ENCODE measurements at places on chromosomes 7 and 10.

- DNase-seq: no peak
These were observed 85.7 kb downstream of the ANLN start for GRCh38 chr7:36475381-36475780.

- no peak for DNase-seq
These were observed 109.4 kb downstream of the ADAM12 start for GRCh38 chr10:126278851-126279250.

GRCh38 chr10:3433988-3434387 lies 261.4 kb upstream of the PITRM1 start:
- no peak for DNase-seq

DNA sequence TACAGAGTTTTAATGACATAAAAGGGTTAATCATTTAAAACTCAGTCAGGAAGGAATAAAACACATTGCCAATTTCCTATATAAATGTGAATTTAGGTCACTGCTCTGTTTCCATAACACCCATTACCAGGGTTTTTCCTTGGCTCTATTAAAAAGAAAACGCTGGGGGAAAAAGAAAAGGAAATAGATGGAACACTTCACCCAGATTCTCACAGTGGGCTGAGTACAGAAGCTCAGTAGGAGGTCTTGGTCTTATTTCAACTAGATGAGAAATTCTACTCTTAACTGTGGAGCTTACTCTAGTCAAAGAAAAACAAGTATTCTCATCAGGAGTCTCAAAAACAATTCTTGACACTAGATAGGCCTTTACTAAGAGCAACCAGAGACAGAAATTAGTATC lies 36.5 kb downstream of the GLUD1 start:
- no peak for DNase-seq

- no peak for DNase-seq
These were observed 10.4 kb downstream of the SYPL1 start for GRCh38 chr7:106101726-106102125.

GRCh38 chr7:33873518-33873917 lies 31.8 kb upstream of the BMPER start:
- no peak for DNase-seq

- no peak for DNase-seq
These were observed 33.8 kb downstream of the ACSL5 start for GRCh38 chr10:112407696-112408095.

GRCh38 chr10:88598055-88598454 lies 11.5 kb downstream of the LIPJ start:
- no peak for DNase-seq

DNA sequence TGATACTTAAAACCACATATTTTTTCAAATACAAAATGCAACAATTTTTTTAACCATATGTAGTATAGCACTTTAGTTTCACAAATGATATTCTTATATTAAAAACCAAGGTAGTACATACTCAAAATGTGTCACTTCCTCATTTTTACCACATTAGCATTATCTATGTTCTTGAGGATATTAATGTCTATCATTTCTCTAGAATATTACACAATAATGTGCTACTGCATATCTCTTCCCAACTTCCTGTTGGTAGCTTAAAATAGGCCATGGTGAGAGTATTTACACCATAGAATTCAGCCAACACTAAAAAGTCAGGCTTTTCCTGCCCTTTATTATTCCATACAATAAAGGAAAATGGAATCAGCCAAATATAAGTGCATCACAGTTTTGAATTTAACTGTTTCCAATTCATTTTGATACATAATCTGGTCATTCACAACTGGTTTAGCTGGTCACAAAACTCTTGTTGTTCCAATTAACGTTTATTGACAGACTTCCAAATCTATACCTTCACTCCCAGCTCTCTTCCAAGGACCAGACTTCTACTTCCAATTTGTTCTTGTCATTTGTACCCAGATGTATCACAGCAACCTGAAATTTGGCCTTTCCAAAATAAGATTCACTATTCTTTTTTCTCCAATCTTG lies 20.0 kb upstream of the LRRC17 start:
- DNase-seq: no peak

DNA sequence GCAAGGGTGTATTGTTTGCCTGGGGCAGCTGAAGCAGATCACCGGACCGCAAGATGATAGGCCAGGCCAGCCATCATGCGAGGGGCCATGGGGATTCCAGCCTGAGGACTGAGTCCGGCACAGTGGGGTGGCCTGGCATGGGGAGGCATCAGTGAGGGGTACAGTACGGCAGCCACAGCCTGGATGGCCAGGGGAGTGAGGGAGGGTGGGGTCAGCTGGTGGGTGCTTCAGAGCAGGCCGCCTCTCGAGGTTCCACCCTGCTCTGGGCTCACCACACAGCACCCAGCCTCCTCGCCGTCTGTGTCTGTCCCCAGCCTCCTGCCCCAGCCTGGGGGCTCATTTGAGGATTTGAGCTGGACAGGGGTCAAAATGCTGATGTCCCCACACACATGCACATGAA lies 508.5 kb upstream of the FOXK1 start:
- DNase-seq: no peak

DNA sequence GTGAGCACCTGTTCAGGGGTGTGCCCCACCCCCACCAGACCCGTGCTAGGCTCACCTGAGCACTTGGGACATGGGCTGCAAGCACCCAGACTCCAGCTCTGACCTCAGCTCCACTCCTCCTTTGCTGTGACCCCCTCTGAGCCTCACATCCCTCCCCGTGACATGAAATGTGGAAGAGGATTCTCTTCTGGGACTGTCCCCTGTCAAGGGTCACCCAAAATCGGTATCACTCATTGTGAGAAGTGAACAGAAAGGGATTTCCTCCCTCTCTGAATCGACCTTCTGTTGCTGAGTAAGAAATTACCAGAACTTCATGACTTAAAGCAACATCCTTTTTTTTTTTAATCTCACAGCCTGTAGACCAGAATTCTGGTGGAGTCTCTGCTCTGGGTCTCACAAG lies 6.2 kb upstream of the CHST15 start:
- DNase-seq: no peak

DNA sequence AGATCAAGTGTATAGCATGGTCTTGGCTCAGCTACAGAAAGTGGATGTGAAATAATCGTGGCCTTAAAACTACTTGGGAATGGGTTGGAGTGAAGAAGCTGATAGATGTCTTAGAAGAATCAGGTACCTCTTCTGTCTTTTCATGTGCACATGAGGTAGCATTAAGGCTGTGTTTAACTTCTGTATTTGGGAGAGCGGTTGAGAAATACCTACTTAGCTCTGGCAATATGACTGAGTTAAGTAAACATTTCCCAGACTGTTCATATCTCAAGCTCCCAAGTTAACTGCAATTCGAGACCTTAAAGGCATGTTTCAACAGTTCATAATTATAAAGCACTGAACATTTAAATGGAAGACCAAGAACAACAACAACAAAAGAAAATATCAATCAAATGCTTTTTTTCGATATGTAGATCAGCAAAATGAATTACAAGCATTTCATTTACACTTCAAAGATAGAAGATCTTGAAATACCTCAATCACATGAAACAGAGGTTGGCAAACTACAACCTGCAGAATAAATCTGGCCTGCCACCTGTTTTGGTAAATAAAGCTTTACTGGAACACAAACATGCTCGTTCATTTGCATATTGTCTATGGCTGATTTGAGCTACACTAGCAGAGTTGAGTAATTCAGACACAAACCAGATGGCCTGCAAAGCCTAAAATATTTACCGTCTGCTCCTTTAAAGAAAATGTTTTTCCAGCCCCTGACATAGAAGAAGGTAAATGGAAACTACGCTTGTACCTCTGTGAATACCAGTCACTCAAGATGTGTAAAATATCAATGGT lies 337.1 kb upstream of the GLI3 start:
- no peak for DNase-seq

DNA sequence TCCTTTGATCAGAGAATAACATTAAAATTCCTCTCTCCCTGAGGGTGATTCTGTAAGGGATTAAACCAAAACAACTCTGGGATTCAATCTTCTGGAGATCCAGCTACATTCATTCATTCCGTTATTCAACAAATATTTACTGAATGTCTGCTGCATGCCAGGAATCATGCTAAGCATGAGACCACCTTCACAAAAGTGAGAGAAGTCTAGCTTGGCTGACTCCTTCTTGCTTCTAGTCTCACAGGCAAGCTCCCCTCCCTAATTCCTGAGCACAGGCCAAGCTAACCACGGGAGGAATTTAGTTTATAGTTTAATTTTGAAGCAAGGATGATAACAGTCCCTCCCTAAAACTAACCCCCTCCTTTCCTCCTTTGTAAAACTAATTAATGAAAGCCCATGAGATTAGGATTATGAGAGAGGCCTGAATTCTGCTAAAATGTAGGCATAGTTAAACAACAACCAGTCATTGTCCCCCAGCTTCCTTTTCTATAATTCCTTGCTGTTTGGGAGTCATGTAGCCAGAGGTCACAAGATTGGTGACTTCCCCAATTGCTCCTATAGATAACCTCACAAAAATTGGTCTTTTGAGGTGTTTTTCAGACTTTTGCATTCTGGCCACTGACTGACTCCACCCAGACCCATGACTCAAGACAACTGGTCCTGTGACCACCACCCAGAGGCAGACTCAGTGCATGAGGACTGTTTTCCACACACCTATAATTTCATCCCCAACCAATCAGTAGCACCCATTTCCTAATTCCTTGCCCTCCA lies 113.5 kb downstream of the ITGB8 start:
- DNase-seq: no peak

DNA sequence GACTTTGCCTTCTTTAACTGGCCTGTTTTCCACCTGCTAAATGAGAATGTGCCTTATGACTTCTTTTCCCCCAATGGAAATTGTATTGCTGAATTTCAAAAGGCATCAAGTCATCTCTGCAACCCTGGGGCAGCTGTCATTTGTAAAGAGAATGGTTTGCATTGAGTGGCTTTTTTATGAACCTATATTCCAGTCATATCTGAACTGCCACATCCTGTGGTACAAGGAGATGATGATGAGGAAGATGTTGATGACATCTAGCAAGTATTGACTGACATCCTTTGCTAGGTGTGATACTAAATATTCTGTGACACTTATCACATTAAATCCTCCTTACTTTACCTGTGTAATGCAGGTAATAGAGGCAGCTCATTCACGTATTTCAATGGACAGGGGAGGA lies 88.3 kb upstream of the KIAA1217 start:
- no peak for DNase-seq

DNA sequence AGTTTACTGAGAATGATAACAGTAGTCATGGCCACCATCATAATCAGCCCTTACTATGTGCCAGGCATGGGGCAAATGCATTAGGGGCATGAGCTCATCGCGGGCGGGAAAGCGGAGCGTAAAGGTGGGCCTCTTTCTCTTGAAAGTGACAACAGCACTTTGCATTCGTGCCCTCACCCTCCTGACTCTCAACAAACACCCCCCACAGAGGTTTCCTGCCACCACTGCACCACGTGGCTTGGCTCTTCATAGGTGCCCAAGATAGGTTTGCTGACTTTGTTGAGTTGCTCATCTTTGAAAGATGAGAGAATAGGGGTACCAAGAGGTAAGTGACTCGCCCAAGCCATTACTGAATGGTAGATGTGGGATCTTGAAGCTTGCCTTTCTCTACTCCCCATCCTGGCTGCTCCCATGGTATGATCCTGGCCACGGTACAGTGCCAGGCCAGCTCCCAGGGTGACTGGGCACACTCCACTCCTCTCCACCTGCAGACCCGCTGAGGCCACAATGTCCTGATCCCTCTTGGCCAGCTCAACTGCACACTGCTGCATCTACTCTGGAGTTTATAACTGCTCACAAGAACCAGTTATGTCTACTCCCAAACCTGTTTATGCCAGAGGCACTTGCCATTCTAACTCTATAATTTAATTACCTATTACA lies 26.0 kb downstream of the SLIT1 start:
- no peak for DNase-seq
